ENCODE measurements at places on chromosomes 4 and X.

- no peak overlapping the region for H3K27ac ChIP-seq
- no peaks in the 10 kb centered on the region for H3K27me3 ChIP-seq
- no peak overlapping the region for H3K4me3 ChIP-seq
These were observed 10.1 kb downstream of the BCOR start for GRCh38 chrX:40087425-40088298.

- DNase-seq, result peak; percentile 40
- H3K36me3 ChIP-seq, result peaks cover 1% of the 10 kb centered on the region
- peak overlapping the region; percentile 7 for H3K4me3 ChIP-seq
These were observed 160.0 kb downstream of the HNRNPD start for GRCh38 chr4:82213485-82214417.

- peak; percentile 60 for DNase-seq
- H3K27ac ChIP-seq, result peak within 1 kb of the TSS; percentile 4
- no peaks in the 10 kb centered on the region for H3K36me3 ChIP-seq
- peak within 1 kb of the TSS; percentile 73 for H3K4me3 ChIP-seq
These were observed at the start of gene ABCG2 for GRCh38 chr4:88158489-88159228. TSS of gene ABCG2 (minus strand) at chr4:88158639. CDS start at chr4:88139995, 18,644 bp downstream.

DNA sequence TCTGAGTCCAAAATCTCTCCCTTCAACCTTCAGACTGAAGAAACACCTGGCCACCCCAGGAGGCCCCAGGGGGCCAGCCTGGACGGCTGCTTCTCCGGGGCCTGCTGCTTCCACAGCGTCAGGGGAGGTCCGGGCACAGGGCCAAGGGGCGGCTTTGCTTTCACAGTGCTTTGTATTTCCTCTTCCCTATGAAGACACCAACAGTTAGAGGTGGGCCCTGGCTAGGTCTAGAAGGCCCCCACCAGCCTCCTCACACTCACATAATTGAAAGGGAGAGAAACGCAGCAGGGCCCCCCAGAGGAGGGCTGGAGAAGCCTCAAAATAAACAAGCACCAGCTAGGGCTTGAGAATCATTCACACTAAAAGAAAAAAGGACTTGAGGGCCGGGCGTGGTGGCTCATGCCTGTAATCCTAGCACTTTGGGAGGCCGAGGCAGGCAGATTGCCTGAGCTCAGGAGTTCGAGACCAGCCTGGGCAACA is 17.8 kb downstream of the SCD5 start:
- H3K36me3 ChIP-seq, result no peaks in the 10 kb centered on the region
- no peak for DNase-seq
- no peaks in the 10 kb centered on the region for H3K4me1 ChIP-seq
- no peak overlapping the region for H3K27ac ChIP-seq
- peaks cover 3% of the 10 kb centered on the region for H3K27me3 ChIP-seq

DNA sequence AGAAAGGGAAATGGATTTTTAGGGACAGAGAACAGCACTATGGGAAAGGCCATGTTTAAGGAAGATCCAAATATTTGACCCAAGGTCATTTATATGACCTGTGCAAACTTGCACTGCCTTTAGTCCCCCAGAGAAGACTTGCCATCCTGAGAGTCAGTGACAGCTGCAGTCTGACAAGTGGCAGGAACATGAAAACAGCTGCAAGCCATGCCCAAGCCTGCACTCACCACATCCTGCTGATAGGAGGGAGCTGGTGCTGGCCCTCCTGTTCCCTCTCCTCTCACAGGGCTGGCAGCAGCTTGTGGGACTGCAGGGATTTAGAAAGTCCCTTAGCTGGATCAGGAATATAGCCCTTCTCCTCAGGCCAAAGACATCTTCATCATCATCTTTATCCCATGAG is 187.7 kb downstream of the RAP1GDS1 start:
- H3K4me3 ChIP-seq, result no peak overlapping the region
- H3K27me3 ChIP-seq, result no peaks in the 10 kb centered on the region
- H3K36me3 ChIP-seq, result peaks cover 17% of the 10 kb centered on the region
- H3K4me1 ChIP-seq, result peaks cover 53% of the 10 kb centered on the region

GRCh38 chr4:40871695-40872250 is 122.0 kb downstream of the NSUN7 start:
- H3K27me3 ChIP-seq, result peaks cover 10% of the 10 kb centered on the region
- DNase-seq, result no peak
- peaks cover 2% of the 10 kb centered on the region for H3K4me1 ChIP-seq
- H3K4me3 ChIP-seq, result no peak overlapping the region

DNA sequence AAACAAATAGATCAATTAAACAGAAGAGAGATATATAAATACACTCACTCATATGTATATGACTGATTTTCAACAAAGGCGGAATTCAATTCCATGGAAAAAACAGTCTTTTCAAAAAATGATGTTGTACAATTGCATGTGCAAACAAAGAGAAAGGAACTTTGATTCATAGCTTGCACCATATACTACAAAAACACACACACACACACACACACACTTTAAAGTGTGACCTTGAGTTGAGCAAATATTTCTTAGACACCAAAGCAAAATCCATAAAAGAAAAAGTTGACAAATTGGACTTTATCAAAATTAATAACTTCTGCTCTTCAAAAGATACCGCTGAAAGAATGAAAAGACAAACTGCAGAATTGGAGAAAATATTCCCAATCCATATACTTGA is 168.8 kb downstream of the EVC2 start:
- no peak overlapping the region for H3K27ac ChIP-seq
- no peak for DNase-seq
- H3K27me3 ChIP-seq, result no peaks in the 10 kb centered on the region
- H3K4me1 ChIP-seq, result no peaks in the 10 kb centered on the region
- H3K4me3 ChIP-seq, result no peak overlapping the region

- peaks cover 3% of the 10 kb centered on the region for H3K4me1 ChIP-seq
- peaks cover 41% of the 10 kb centered on the region for H3K27me3 ChIP-seq
- DNase-seq, result no peak
- H3K27ac ChIP-seq, result no peak overlapping the region
- H3K4me3 ChIP-seq, result no peak overlapping the region
These were observed 44.6 kb upstream of the ADRA2C start for GRCh38 chr4:3721627-3722026.

DNA sequence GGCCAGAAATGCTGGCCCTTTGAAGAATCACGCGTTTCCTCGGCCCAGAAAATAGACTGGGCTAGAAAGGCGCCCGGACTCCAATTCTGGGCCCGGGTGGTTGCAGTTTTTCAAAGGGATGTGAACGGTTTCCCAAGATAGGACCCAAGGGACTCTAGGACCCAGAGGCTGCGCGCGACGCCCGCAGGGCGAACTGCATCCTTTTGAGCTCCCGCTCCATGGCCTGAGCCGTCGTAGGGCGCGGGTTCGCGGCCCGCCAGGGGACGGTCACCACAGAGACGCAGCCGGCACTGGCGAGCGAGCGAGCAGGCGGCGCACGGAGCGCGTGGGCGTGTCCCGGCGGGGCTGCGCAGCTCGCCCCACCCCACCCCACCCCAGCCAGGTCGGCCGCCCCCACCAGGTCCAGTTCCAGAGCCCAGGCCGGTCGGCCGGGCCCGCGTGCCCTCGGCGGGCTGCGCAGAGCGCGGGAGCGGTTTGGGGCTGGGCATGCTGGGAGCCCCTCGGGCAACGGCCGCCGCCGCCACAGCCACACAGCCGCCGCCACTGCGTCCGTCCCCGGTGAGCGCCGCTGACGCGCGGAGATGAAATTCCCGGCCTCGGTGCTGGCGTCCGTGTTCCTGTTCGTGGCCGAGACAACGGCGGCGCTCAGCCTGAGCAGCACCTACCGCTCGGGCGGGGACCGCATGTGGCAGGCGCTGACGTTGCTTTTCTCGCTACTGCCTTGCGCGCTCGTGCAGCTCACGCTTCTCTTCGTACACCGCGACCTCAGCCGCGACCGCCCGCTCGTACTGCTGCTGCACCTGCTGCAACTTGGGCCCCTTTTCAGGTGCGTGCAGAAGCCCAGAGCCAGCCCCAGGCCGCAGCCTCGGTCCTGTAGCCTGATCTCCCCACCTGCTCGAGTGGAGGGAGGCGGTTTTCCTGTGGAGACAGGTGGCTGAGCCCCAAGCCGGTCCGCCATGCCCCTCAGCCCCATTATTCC is at the start of gene XK:
TSS of gene XK (plus strand) at position 411 of the 979 bp plus-strand sequence. CDS start at position 582, 171 bp downstream.
- H3K4me1 ChIP-seq, result peaks cover 2% of the 10 kb centered on the region
- H3K4me3 ChIP-seq, result peak within 1 kb of the TSS; percentile 63
- peaks cover 28% of the 10 kb centered on the region for H3K27me3 ChIP-seq
- no peaks in the 10 kb centered on the region for H3K36me3 ChIP-seq

DNA sequence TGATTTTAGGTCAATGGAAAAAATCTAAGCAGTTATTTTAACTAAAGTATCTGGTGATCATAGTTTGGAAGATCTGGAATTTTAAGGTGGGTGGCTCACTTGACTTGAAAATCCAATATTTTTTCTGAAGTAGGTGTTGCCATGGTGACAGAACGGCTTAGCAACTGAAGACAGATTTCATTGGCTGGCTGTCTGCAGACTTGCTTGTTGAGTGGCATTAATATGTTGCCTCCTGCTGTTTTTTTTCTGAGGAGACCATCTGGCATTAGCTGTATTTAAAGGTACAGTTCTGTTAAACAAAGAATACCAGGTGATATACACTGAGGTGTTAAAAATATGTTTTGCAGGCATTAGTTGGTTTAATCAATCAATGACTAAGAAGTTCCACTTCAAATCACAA is 19.8 kb downstream of the CPE start:
- H3K36me3 ChIP-seq, result no peaks in the 10 kb centered on the region
- no peaks in the 10 kb centered on the region for H3K4me1 ChIP-seq
- DNase-seq, result no peak
- H3K4me3 ChIP-seq, result no peak overlapping the region

GRCh38 chr4:25313201-25313895 is 774 bp downstream of the ZCCHC4 start:
- peaks cover 12% of the 10 kb centered on the region for H3K36me3 ChIP-seq
- DNase-seq, result peak; percentile 27
- peaks cover 14% of the 10 kb centered on the region for H3K27me3 ChIP-seq
- H3K4me1 ChIP-seq, result peaks cover 35% of the 10 kb centered on the region
- peak overlapping the region; percentile 98 for H3K4me3 ChIP-seq

DNA sequence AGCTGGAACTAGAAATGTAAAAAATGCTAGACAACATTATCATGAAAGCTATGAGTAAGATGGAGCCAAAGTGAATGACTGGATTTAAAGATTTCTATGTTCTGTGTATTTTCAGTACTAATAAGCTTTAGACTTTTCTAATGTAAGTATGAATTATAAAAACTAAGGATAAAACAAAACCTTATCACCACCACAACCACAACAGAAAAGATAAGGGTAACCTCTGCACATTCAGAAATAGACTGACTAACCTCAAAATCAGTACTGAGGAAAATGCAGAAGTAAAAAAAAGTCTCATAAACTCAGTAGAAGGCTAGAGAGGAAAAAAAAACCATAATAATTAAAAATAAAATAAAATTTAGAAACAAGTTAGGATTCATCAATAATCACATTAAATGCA is 14.9 kb upstream of the UBE2NL start:
- no peak for DNase-seq
- H3K27ac ChIP-seq, result no peak overlapping the region
- H3K27me3 ChIP-seq, result no peaks in the 10 kb centered on the region
- no peak overlapping the region for H3K4me3 ChIP-seq
- no peaks in the 10 kb centered on the region for H3K36me3 ChIP-seq

DNA sequence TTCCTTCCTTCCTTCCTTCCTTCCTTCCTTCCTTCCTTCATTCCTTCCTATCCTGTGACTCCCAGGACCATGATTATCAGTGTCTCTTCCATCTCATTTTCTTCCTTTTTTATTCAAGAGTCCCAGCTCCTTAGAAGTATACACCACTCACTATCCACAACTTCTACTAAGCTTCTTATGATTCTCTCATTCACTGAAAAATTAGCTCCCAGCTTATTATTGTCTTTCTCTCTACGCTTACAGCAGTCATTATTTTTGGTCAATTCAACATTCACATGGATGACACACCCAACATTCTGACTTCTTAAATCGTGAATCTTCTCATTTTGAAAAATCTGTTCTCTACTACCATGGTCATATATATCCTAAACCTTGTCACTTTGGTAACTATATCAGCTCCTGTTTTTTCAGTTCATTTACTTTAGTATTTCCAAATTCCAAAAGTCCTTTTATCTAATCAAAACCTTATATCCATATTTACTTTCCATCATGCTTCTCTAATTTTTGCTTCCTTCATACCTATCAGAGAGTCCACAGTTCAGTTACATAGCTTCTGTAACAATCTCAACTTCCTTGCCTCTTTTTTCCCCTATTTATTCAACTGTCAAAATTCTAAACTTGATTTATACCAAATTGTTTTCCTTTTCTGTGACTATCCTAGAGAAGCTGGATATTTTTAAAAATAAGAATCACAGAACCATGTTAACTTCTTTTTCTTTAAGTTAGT is 677.5 kb downstream of the RAPGEF2 start:
- DNase-seq, result no peak
- H3K36me3 ChIP-seq, result no peaks in the 10 kb centered on the region
- H3K27me3 ChIP-seq, result no peaks in the 10 kb centered on the region
- H3K4me3 ChIP-seq, result no peak overlapping the region

GRCh38 chrX:72644946-72645345 is 69.2 kb downstream of the PHKA1 start:
- no peak for DNase-seq
- H3K4me1 ChIP-seq, result peaks cover 6% of the 10 kb centered on the region
- no peak overlapping the region for H3K27ac ChIP-seq
- H3K36me3 ChIP-seq, result no peaks in the 10 kb centered on the region

DNA sequence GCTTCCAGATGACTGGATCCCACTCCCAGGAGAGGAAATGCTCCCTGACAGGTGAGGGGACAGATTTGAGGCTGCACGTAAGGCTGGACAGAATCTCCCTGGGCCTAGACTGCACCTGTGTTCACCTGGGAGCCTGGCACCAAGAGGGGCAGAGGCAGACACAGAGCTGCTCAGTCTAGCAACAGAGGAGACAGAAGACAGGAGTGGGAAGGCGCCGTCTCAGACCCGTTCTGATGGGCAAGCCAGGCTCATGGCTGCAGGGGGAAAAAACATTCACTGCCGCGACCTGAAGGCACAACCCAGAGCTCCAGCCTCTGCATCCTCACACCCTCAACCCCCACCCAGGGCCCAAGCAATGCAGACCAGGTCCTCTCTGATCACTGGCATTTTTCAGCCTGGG is 16.8 kb downstream of the BCAP31 start:
- no peak overlapping the region for H3K4me3 ChIP-seq
- DNase-seq, result no peak
- no peaks in the 10 kb centered on the region for H3K27me3 ChIP-seq
- H3K36me3 ChIP-seq, result peaks cover 15% of the 10 kb centered on the region
- no peak overlapping the region for H3K27ac ChIP-seq

DNA sequence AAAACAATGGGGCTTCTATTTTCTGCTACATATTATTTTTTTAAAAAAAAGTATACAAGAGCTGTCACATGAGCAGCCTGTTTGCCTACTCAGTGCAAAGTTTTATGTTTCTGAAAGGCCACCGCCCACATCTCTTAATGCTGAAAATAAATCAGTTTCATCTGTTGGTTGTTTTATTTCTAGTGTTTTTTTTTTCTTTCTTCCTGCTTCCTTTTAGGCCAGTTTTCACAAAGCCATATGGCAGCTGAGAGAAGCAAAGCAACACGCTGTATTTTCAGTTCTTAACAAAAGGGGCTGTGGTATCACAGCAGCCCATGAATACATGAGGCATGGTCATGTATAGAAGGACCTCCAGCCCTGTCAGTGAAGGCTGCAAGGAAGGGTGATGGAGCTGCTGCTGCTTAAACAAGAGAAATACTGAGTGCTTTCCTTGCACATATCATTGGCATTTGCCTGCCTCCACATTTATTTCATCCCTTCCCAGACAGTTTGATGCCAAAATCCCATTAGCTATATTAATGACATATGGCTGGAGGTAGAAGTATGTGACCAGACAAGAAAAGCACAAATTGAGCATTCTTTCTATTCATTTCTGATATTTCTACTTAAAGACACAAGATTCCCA is 172.5 kb downstream of the PCDH18 start:
- no peaks in the 10 kb centered on the region for H3K36me3 ChIP-seq
- no peaks in the 10 kb centered on the region for H3K4me1 ChIP-seq
- no peak for DNase-seq
- no peaks in the 10 kb centered on the region for H3K27me3 ChIP-seq
- no peak overlapping the region for H3K4me3 ChIP-seq
